ENCODE measurements at places on chromosomes 5 and 9.

DNA sequence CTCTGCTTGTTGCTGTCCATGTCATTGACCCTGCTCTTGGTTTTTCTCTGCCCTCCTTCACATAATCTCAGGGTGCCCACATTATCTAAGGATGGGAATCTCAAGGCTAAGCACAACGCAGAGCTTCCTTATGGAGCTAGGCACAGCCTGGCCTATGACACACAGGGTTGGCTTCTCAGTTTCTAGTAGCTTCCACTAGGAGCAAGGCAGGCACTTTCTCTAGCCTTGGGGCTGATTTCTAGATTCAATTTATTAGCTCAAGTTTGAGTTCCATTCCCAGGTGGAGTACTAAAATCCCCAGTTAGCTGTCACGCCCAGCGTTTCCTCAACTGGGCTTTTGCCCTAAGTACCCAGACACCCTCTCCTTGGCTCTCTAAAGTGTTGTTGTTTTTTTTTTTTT, 12.4 kb downstream of the IL4 start:
- DNase-seq: no peak

GRCh38 chr9:110900456-110900855, 137.8 kb downstream of the LPAR1 start:
- no peak for DNase-seq

- no peak for DNase-seq
Observed at GRCh38 chr5:178267245-178267644, 34.6 kb upstream of the PHYKPL start.

GRCh38 chr9:115032296-115032695, 85.7 kb downstream of the TNC start:
- no peak for DNase-seq

- peak; percentile 14 for DNase-seq
Observed at GRCh38 chr5:97142521-97143254, at the start of gene LIX1. TSS of gene LIX1 (minus strand) at chr5:97142611. CDS start at chr5:97142576, 35 bp downstream.

GRCh38 chr5:10719965-10720364, 41.1 kb downstream of the DAP start:
- DNase-seq: peak; percentile 80

- DNase-seq: no peak
Observed at GRCh38 chr5:73375191-73375545, 73.4 kb downstream of the FOXD1 start.

DNA sequence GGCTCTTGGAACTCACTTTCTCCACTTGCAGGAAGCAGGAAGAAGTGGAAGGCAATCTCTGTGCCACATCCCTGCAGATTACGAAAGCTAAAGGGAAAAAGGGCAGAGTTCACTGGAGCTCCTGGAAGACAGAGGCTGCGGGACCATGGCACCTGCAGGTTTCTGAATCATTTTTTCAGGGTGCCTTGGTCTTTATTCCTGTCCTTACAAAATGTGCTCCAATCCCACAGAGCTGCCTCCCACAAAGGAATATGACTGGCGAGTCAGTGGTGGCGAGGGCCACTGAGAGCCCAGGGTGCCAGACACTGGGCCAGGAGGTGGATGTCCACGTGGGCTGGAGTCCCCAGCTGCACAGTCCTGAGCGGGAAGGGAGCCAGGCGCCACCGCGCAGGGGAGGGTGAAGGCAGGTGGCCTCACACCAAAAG, 183.0 kb downstream of the FANCC start:
- no peak for DNase-seq

DNA sequence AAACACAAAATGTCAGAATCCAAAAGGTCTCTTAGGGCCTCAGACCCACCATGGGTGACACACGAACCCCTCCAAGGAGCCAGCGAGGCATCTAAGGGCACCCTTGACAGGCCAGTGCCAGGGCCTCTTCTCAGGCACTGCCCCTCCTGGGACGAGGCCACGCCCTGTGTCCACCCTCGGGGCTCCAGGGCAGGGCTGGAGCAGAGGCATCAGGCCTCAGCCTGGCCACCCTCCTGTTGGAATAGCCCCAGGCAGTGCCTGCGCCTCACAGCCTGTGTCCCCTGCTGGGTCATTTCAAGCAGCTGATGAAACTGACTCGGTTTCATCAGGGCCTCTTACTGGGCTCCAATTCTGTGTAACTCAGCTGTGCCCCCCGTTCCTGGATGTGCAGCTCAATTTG, 32.8 kb upstream of the SUSD3 start:
- DNase-seq: no peak

DNA sequence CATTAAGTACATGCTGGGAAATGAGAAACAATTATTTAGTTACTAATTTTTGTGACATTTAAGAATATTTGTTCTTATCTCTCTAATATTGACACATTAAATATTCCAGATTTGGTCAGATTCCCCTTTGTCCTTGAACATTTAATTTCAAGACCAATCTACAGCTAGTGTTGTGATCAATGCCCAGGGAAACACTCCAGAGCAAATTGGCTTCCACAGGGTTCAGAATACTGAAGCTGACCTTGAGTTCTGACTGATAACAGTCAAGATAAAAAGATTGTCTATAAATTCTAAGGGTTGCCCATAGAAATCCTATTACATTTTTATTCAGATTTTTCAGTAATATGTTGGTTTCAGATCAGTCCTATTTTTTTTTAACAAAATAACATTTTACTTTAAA, 31.3 kb downstream of the ZFYVE16 start:
- no peak for DNase-seq

GRCh38 chr5:167571824-167572223, 719.6 kb upstream of the WWC1 start:
- no peak for DNase-seq

DNA sequence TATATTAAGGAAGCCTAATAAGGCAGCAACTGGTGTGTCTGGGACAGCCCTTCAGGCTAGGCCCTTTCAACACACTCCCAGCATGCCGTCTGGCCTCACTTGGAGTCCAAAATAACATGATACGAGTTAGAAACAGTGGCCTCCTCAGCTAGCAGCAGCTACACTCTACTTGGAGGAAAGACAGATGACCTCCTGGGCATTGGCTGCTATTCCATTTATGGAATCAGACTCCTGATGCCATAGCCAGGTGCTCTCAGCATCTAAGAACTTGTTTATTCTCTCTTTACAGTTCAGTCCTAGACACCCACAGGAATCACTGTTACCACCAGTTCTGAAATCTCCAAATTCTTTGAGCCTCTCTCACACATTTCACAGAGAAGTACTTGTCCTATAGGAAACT, 31.8 kb downstream of the RUSC2 start:
- no peak for DNase-seq

GRCh38 chr9:136722093-136722968, 10.0 kb downstream of the DIPK1B start:
- DNase-seq: no peak

GRCh38 chr9:94908011-94908563, 181.6 kb downstream of the AOPEP start:
- DNase-seq: no peak

DNA sequence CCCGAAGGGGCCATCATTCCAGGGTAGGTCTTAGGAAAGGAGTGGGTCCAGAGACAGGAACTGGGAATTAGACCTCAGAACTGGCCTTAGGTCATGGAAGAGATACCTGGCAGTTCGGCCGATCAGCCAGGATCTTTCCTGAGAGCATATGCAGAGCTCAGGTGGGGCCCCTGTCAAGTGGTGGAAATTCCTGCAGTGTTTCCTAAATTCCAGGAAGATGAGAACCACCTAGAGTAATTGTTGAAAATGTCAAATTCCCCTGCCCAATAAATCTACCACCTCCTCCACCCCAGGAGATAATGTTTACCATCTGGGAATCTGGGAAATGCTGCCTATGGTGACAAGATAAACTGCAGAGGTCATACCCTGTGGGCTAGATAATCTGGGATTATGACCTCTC, 14.6 kb downstream of the TMEM171 start:
- DNase-seq: no peak

DNA sequence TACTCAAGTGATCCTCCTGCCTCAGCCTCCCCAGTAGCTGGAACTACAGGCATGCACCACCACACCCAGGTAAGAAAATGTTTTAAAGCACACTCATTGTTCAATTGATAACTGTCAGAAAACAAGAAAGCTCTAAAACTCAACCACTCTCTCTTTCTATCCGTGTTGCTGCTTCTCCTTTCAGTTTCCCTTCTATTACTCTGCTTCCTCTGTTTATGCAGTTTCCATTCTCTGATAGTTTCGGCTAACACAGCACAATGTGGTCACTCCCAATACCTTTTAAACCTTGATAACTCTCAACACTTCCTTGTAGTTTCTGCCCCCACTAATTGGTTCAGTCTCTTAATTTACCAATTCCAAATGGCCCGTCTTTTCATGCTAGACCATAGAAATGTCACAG, 59.2 kb upstream of the NR4A3 start:
- DNase-seq: no peak

- no peak for DNase-seq
Observed at GRCh38 chr9:38489057-38489456, 64.8 kb upstream of the IGFBPL1 start.

- DNase-seq: no peak
Observed at GRCh38 chr9:71895117-71895516, 15.9 kb downstream of the ABHD17B start.

GRCh38 chr9:93079371-93079770, 16.6 kb upstream of the CARD19 start:
- no peak for DNase-seq

DNA sequence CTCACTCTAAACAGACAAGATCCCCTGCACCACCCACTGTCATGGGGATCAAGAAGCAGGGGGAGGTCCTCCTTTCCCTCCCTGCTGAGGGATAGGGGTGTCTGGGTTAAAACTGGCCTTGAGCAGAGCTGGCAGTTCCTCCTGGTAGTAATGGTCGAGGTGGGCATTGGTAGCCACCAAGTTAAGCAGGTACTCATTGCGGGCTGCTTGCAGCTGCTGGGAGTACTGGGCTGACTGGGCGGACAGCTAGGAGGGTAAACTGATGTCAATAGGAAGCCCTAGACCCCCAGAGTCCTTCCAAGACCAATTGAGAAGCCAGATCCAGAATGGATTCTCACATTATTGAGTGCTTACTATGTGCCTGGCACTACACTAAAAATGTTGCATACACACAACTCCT, 3.4 kb downstream of the FCHSD1 start:
- no peak for DNase-seq

GRCh38 chr9:129567842-129568559, 52.9 kb downstream of the C9orf50 start:
- DNase-seq: peak; percentile 48

DNA sequence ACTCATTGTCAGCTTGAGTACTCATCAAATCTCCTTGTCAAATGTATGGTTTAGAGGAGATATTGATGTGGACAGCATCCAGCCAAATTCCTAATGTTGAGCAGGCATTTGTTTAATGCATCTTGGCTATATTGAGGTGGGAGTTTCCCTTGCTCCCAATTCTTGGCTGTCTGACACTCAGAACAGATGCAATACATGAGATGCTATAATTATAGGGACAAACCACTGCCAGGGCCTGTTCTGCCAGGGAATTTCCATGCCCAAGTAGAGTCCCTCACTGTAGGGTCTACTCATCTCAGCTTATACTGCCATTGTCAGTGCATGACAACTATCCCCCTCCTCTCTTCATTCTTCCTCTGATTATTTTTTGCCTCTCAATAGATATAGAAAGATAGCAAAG, 392.0 kb upstream of the KCNN2 start:
- DNase-seq: no peak

DNA sequence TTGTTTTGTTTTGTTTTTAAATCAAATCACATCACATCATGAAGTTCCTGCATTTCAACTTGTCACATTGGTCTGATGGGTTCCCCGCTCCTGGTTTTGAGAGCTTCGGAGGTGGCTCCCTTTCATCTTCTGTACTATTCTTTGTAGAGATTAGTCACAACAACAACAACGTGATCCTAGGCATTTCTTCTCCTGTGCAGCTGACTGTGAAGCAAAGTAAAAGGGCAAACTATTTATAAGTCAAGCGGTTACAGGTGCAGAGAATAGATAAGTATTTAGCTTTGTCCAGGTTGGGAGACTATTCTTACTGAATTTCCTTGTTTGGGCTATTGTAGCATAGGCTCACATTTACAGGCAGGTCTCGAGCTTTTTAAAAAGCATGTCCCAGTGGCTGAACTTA, 197.7 kb upstream of the CDKN2B start:
- DNase-seq: peak; percentile 64

DNA sequence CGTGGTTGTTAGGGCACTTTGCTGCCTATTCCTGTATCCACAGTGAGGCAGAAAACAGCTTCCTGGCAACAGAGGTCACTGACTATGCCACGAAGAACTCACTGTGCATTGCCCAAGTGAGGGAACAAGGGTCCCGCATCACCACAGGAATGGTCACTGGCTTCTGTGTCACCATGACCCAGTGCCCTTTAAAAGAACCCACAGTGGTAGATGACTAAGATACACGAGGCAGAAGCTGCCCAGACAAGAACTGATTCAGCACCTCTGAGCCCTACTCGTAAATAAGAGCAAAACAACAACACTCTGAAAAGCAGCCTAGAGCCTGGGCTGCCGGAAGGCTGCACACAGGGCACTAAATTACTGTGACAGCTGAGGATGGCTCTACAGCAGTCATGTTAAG, 236.6 kb upstream of the RASEF start:
- peak; percentile 72 for DNase-seq
